GM12878 (cell line): ENCODE measurements at places on chromosomes 2 and 18. TPM values are rescaled to one million over a fixed set of nuclear protein-coding genes. Genes with fewer than 3 reads are reported as not detected.

DNA sequence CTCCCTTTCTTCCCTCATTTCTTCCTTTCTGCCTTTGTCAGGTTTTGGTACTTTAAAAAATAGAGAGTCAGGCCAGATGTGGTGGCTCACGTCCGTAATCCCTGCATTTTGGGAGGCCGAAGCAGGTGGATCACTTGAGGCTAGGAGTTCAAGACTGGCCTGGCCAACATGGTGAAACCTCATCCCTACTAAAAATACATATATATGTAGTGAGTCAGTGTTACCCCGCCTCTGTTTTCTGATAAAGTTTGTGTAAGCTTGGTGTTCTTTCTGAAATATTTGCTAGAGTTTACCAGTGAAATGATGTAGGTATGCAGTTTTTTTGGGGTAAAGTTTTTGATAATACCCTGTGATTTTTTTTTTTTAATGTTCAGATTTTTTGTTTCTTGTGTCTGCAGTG lies 58.8 kb downstream of the DGKD start:
- H3K4me1 ChIP-seq = peaks cover 26% of the 10 kb centered on the region
- H3K36me3 ChIP-seq = peaks cover 1% of the 10 kb centered on the region
- no peak overlapping the region for H3K4me3 ChIP-seq

- H3K36me3 ChIP-seq = no peaks in the 10 kb centered on the region
- DNase-seq = no peak
- H3K27me3 ChIP-seq = no peaks in the 10 kb centered on the region
- no peak overlapping the region for H3K27ac ChIP-seq
- no peaks in the 10 kb centered on the region for H3K4me1 ChIP-seq
These were observed 3.7 kb downstream of the ETAA1 start for GRCh38 chr2:67400560-67401485.

DNA sequence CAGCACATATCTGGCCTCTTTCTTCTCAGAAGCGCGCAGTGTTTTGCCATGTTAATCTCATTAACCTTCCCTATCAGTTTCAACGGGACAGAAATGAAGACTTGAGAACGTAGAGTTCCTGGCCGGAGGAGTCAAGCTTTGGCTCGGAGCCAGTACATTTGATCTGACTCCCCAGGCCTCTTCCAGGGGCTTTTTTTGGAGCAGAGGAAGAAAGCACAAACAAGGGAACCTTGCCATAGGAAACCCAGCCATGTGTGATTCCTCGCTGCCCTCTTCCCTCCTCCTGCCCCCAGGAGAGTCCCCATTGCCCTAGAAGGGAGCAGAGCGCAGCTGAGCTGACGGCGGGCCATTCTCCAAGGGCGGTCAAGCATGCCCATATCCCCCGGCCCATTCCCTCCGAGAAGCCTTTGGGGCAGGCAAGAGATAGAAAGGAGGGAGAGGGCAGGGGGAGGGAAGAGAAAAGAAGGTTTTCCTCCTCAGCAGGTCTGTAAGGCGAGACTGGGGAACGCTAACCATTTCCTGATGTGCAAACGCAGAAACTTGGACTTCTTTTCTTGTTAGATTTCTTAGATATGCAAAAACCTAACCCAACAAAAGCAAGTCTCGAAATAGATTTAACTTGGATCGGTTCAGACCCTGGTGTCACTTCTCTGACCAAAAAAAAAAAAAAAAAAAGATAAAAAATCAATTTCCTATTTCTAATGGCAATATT lies 63.7 kb upstream of the POU3F3 start:
- DNase-seq = no peak
- H3K4me3 ChIP-seq = no peak overlapping the region
- no peaks in the 10 kb centered on the region for H3K27me3 ChIP-seq
- no peaks in the 10 kb centered on the region for H3K4me1 ChIP-seq
- H3K27ac ChIP-seq = no peak overlapping the region

DNA sequence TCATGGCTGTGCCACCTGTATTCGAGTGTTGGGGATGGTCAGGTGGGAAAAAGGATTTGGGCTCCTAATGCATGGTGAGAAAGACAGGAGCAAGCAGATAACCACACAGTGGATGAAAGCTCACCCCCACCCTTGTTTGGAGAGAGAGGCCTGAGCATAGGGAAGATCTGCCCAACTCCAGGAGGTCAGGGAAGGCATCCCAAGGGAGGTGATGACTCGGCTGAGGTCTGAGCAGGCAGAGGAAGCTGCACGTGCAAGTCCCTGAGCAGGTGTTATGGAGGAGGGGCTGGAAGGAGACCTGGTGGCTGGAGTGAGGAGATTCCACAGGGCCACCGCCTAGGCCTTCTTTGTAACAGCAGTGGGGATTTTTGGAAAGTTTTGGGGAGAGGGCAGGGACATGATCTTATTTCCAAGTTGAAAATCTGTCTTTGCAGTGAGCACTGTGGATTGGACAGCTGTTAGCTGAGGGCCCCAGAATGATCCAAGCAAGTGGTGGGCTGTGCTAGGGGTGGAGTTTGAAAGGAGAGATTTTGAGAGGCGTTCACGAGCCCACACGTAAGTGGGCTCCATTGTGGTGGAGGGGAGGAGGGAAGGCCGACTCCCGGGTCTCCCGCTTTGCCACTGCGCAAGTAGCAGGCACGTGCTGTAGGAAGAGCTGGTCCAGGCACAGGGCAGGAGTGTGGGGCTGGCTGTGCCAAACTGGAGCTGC lies 228.5 kb downstream of the GLI2 start:
- H3K27me3 ChIP-seq = no peaks in the 10 kb centered on the region
- no peaks in the 10 kb centered on the region for H3K36me3 ChIP-seq
- no peaks in the 10 kb centered on the region for H3K4me1 ChIP-seq
- DNase-seq = no peak
- H3K27ac ChIP-seq = no peak overlapping the region
- no peak overlapping the region for H3K4me3 ChIP-seq

The SLC16A14 gene
- total RNA-seq = 5.6 and 6.4 TPM in 2 replicates

DNA sequence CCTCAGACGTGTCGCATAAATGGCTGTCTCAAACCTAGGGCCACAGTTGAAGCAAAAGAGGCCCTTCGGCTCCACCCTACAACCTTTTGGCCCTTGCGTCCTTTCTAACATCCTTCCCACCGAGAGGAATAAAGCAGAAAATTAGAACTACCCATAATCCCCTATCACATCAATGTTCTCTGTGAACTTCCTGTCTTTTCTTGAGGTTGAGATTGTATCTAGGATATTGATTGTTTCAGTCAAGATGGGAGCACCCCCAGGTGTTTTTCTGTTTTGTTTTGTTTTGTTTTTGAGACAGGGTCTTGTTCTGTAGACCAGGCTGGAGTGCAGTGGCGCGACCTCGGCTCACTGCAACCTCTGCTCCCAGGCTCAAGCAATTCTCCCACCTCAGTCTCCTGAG lies 23.6 kb downstream of the INPP5D start:
- peak overlapping the region; percentile 47; the same call in 1 of the 2 replicates for H3K4me3 ChIP-seq
- no peaks in the 10 kb centered on the region for H3K27me3 ChIP-seq
- peaks cover 40% of the 10 kb centered on the region for H3K36me3 ChIP-seq
- H3K4me1 ChIP-seq = peaks cover 93% of the 10 kb centered on the region
- H3K27ac ChIP-seq = peak overlapping the region; percentile 100

GRCh38 chr2:228602288-228602687 lies 420.8 kb upstream of the SPHKAP start:
- H3K4me3 ChIP-seq = no peak overlapping the region
- no peaks in the 10 kb centered on the region for H3K4me1 ChIP-seq
- H3K27ac ChIP-seq = no peak overlapping the region
- no peak for DNase-seq

- H3K4me1 ChIP-seq = peaks cover 3% of the 10 kb centered on the region; the same call in 1 of the 2 replicates
- DNase-seq = no peak
- H3K27me3 ChIP-seq = no peaks in the 10 kb centered on the region
- no peak overlapping the region for H3K4me3 ChIP-seq
These were observed 105.5 kb downstream of the UGGT1 start for GRCh38 chr2:128196471-128196931.

The ORC4 gene
- 36.6 and 38.2 TPM in 2 replicates for total RNA-seq

The TSN gene
- total RNA-seq = 58.3 and 61.4 TPM in 2 replicates

DNA sequence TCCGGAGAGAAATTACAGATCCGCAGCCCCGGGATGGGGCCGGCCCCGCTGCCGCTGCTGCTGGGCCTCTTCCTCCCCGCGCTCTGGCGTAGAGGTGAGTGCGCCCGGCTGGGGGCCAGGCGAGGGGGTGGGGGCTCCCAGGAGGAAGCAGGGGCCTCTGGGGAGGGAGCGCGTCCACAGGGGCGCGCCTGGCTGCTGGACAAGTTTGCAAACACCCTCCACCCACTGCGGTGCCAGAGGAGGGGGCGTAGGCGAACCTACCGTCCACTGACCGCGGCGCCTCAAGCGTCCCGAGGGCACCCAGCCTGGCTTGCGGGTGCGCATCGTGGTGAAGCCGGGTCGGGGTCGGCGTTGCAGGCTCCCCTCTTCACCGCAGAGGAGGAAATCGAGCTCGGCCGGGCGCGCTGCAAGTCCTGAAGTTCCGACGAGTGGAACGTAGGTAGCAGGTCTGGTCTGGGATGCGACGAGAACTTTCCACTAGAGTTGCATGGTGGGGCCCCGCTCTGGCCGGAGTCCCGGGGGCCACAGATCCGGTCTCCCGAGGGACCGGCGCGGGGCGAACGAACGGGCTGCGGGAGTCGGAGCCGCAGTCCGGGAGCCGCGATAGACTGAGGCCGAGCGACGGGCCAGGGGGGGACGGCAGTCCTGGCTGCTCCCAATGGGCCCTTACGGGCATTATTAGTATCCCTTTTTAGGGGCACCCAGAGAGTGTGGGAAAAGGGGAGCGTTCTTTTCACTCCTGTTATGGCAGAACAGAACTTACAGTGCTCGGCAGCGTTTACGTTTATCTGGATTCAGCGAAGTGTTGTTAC lies 502 bp downstream of the MERTK start:
- H3K36me3 ChIP-seq = no peaks in the 10 kb centered on the region
- H3K27ac ChIP-seq = no peak overlapping the region
- no peak for DNase-seq
- H3K27me3 ChIP-seq = 0 out of 2 replicates have a peak, but pooled peaks cover 2% of the 10 kb centered on the region
- peak overlapping the region; percentile 61; the same call in 1 of the 2 replicates for H3K4me3 ChIP-seq
- H3K4me1 ChIP-seq = no peaks in the 10 kb centered on the region

- H3K4me3 ChIP-seq = no peak overlapping the region
- no peaks in the 10 kb centered on the region for H3K4me1 ChIP-seq
- no peak for DNase-seq
- H3K27ac ChIP-seq = no peak overlapping the region
- no peaks in the 10 kb centered on the region for H3K36me3 ChIP-seq
These were observed 90.1 kb downstream of the DPP4 start for GRCh38 chr2:161983866-161984265.

DNA sequence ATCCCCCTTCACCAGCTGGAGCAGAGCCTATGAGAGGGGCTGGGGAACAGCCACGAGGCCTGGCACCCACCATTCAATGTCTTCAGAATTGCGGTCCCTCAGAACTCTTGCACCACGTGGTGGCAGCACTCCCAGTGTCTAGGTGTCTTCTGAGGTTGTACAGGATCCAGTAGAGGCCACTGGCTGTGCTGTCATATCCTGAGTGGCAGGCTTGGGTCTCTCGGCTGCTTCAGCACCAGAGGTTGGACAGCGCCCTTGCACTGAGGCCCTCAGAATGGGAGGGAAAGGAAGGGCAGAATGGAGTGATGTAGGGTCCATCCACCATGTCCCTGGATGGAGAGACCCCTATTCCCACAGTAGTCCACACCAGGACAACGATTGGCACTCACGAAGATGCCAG lies 112.0 kb upstream of the TEKT4 start:
- no peak overlapping the region for H3K27ac ChIP-seq
- no peaks in the 10 kb centered on the region for H3K4me1 ChIP-seq
- DNase-seq = no peak
- H3K36me3 ChIP-seq = no peaks in the 10 kb centered on the region
- H3K4me3 ChIP-seq = no peak overlapping the region

DNA sequence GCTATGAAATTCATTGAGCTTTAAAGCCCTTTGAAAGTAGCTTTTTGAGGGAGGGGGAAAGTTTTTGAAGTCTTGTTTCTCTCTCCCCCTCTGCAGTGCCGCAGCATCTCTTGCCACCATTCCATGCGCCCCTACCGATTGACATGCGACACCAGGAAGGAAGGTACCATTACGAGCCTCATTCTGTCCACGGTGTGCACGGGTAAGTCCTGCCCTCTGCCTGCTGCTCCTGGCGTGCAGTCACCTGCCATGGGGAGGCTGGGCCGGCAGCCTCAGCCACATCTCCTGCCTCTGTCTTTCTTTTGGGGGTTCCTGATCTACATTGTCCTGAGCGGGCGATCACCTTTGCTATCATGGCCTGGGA lies 191.6 kb downstream of the GLI2 start:
- H3K4me1 ChIP-seq = no peaks in the 10 kb centered on the region
- no peaks in the 10 kb centered on the region; the same call in 1 of the 2 replicates for H3K27me3 ChIP-seq
- H3K4me3 ChIP-seq = no peak overlapping the region
- no peak overlapping the region for H3K27ac ChIP-seq
- H3K36me3 ChIP-seq = no peaks in the 10 kb centered on the region

DNA sequence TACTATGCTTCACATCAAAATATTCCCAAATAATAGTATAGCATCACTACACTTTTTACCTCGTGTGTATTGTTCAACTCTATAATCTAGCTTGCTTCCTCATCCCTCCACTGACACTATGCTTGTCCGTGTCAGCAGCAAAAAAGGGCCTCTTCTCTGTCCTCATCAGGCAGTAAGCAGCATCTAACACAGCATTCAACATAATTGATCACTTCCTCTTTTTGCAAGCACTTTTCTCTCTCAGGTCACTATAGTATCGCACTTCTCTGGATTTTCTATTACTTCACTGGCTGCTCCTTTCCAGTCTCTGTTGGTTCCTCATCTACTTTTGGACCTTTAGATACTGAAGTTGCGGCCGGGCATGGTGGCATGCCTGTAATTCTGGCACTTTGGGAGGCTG lies 64.9 kb upstream of the ZSWIM2 start:
- H3K4me1 ChIP-seq = peaks cover 3% of the 10 kb centered on the region; the same call in 1 of the 2 replicates
- no peaks in the 10 kb centered on the region; the same call in 1 of the 2 replicates for H3K27me3 ChIP-seq
- peak; percentile 3 for DNase-seq

GRCh38 chr2:134155134-134155533 lies 98.7 kb upstream of the MGAT5 start:
- H3K4me1 ChIP-seq = peaks cover 29% of the 10 kb centered on the region
- no peak overlapping the region for H3K4me3 ChIP-seq
- H3K27me3 ChIP-seq = no peaks in the 10 kb centered on the region

GRCh38 chr2:136081582-136082210 lies 36.3 kb downstream of the CXCR4 start:
- no peak for DNase-seq
- H3K36me3 ChIP-seq = no peaks in the 10 kb centered on the region

DNA sequence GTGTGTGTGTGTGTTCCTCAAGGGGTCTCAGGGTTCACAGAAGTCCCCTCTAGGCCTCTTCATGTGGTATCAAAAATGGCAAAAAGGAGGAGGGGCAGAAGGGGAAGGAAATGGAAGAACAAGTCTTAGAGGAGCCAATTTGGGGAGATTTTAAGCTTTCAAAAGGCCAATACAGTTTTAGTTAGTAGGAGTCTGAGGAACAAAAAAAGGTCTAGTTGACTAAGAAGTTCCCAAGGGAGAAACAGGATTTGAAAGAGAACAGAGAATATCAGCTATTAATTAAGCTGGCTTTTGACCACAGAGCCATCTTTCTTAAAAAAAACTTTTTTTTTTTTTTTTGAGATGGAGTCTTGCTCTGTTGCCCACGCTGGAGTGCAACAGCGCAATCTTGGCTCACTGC lies 7.1 kb downstream of the RNF125 start:
- no peaks in the 10 kb centered on the region for H3K27me3 ChIP-seq
- peaks cover 5% of the 10 kb centered on the region for H3K4me1 ChIP-seq
- H3K27ac ChIP-seq = no peak overlapping the region

- H3K4me3 ChIP-seq = no peak overlapping the region
- no peak overlapping the region for H3K27ac ChIP-seq
- H3K36me3 ChIP-seq = no peaks in the 10 kb centered on the region
These were observed 29.7 kb upstream of the APCDD1 start for GRCh38 chr18:10424585-10425307.

- no peak for DNase-seq
- H3K27me3 ChIP-seq = no peaks in the 10 kb centered on the region
- no peaks in the 10 kb centered on the region for H3K4me1 ChIP-seq
- no peak overlapping the region for H3K27ac ChIP-seq
- no peaks in the 10 kb centered on the region for H3K36me3 ChIP-seq
These were observed 297.0 kb downstream of the BCL2 start for GRCh38 chr18:63022429-63023022.
